ENCODE measurements at places on chromosomes 6 and 20.

DNA sequence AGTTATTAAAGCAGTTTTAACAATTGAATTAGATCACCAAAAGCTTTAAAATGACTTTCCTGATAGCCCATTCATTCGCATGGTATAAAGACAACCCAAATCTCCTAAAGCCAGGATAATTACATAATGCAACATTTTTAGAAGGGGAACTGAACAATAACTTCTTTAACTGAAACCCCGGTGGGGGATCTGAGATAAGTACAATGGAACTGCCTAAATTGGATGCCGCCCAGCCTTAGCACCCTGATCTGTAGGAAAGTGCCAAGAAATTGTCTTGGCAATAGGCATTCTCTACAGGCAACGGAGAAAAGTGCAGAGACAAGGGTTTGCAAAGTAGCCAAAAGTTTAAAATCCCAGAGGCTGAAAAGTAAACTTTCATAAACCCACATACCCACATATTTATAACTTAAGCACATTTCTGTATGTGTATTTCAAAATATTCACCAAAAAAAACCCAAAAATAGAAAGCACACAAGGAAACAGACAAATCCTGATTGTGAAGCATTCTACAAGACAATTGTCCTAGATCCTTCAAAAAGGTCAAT lies 98.8 kb upstream of the BEND6 start:
- no peak for DNase-seq

- no peak for DNase-seq
Observed at GRCh38 chr6:37776566-37776965, 43.0 kb upstream of the ZFAND3 start.

GRCh38 chr6:31399589-31400466 lies 3.6 kb upstream of the MICA start:
- DNase-seq, result peak; percentile 86

GRCh38 chr6:32462609-32463008 lies 22.9 kb downstream of the HLA-DRA start:
- no peak for DNase-seq

GRCh38 chr6:135675862-135676261 lies 175.6 kb upstream of the PDE7B start:
- DNase-seq, result no peak

GRCh38 chr6:4369616-4370015 lies 234.2 kb upstream of the ECI2 start:
- peak; percentile 68 for DNase-seq

DNA sequence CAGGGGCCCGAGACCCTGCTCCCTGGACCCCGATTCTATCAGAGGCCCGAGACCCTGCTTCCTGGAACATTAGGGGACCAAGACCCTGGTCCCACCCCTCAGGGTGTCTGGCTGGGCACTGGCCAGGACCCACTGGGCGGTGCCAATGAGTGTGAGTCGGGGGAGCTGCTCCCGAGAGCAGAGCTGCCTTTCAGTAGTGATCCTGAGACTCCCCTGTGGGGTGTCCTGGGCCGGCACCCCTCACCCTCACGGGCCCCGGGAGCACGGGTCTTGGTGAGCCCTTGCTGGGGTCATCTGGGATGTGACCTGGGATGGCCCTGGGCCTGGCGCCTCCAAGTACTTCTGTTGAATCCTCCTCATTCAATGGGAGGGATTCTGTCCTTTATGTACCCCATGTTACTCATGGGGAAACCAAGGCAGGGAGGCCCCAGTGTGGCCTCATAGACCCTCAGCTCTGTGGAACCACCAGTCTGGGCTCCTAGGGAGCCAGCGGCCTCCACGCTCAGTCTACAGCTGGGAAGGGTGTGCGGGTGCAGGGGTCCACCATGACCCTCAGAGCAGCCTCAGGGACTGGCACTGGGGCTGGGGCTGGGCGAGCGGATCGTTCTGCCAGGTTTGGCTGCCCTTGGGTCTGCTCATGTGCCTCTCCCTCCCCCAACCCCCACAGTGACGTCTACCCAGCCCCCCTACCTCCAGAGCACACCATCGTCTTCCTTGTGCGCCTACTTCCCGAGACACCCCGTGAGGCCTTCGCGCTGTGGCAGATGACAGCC lies 25.6 kb downstream of the COL20A1 start:
- DNase-seq, result no peak

DNA sequence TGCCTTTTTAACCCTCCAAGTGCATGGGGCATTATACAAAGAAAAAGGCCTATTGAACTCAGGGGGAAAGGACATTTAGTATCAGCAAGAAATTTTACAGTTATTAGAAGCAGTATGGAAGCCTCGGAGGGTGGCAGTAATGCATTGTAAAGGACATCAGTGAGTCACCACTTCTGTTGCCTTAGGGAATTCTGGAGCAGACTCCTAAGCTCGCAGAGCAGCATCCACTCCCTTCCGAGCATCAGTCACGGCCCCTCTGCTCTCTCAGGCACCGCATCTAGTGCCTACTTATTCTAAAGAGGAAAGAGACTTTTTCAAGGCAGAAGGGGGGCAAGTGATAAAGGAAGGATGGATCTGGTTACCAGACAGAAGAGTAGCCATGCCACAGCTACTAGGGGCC lies 296.5 kb downstream of the RNGTT start:
- no peak for DNase-seq

DNA sequence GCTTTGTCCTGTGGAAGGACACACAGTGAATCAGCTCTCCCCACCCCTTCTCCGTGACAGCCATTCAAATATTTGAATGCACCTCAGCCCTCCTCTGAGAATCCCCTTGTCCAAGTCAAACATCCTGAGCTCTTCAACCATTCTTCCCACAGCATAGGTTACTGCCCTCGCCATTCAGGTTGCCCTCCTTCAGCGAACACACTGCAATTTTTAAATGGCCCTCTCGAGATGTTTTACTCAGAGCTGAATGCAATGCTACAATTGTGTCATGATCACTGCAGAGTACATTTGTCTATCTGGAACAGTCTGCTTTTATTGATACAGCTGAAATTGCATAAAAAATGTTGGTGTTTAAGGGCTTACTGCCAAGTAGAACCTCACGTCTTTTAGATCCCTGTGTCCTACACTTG lies 48.9 kb downstream of the SLC2A12 start:
- peak; percentile 51 for DNase-seq

DNA sequence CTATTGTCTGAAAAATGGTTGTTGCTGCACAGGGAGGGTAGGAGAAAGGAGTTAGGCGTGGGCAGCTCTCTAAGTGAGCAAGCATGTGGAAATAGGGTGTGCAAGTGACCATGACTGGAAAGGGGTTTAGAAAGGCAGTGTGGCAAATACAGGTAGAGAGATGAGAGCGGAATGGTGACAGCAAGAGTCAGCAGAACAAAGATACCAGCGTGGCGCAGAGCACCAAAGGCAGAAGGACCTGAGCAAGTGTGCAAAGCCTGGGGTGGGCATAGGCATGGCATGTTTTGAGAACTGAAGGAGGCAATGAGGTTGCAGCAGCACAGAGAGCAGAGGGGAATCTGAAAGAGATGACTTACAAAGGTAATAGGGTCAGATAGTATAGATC lies 17.0 kb downstream of the RNF217 start:
- DNase-seq, result no peak
